ENCODE measurements at places on chromosomes 4 and X.

DNA sequence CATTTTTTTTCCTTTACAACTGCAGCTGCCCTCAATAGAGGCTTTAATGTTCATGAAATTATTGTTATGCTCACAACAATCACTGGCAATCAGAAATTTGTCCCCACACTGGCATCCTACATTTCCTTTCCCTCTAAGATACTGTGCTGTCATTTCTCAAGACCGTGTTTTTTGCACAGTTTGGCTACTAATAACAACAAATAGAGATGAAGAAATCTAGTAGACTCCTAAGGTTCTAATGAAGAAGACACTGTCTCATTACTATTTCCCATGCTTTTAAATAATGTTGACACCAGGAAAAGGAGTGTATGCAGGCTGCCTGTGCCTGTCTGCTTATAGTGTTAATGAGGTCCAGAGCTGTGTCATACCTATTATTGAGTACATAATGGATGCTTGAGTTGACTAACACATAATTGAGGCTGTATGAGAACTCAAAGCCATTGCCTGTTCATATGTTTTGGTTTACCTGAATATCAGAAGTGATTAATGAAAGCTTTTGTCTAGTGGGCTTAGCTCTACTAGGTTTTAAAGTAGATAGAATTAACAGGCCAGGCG, 1.5 kb upstream of the EIF4E start:
- no peak for DNase-seq

GRCh38 chrX:14690553-14690952, 161.2 kb downstream of the GLRA2 start:
- no peak for DNase-seq

GRCh38 chr4:116925900-116926457, 159.4 kb downstream of the TRAM1L1 start:
- peak; percentile 43 for DNase-seq

- no peak for DNase-seq
Observed at GRCh38 chrX:128929271-128930057, 593.8 kb downstream of the SMARCA1 start.

DNA sequence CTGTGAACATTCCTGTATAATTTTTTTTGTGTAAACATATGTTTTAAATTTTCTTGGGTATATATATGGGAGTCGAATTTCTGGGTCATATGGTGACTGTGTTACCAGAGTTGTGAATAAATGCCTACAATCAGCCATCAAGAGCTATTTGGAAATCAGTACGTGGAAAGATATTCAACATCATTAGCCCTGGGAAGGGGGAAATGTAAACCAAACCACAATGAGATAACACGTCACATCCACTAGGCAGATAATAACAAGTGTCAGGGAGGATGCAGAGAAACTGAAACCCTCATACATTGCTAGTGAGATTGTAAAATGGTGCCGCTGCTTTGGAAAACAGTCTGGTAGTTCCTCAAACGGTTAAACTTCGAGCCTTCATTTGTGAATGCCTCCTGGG, 43.9 kb downstream of the LUZP4 start:
- DNase-seq = no peak

GRCh38 chr4:41359422-41359775, 102.7 kb downstream of the UCHL1 start:
- DNase-seq = no peak

GRCh38 chrX:69195192-69195591, 29.9 kb upstream of the PJA1 start:
- no peak for DNase-seq

DNA sequence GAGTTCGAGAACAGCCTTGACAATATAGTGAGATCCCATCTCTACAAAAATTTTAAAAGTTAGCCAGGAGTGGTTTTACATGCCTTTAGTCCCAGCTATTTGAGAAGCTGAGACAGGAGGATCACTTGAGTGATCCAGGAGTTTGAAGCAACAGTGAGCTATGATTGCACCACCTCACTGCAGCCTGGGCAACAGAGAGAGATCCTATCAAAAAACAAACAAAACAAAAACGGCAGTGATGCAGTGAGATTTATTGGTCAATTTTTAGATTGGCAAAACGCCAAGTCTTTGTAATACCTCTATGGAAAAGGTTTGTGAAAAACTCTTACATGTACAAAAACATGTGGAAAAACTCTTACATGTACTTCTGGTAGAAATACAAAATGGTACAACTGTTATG, 91.3 kb downstream of the PTPN13 start:
- DNase-seq = no peak

DNA sequence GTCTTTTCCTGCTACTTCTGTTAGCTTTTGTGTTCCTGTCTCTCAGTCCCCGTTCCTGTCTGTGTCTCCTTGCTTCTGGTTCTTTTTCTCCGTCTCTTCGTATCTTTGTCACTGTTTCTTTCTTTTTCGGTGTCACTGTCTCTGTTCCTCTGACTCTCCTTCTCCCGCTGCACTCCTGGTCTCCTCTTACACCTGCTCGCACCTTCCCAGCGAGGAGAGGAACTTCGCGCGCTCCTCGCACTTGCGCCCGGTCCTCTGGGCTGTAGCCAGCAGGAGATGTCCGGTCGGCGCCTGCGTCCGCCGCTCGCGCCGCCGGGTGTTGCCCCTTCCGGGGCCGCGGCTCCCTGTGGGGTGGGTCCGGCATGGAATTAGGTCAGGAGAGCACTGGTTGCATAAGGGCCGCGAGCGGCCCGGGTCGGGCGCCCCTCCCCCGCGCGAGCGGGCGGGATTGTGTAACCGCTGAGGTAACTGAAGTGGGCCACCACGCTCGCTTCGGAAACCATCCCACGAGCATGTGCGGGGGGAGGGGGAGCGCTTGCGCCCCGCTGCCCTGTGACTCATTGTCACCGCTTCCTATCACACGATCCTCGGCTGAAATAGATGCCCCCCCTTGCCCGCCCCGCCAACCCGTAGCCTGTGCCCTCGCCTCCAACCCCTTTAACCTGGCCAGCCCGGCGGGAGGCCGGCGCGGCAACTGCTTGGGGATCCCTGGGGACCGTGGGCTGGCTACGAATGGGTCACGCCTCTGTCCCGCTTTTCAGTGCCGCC, 1.6 kb downstream of the LONRF3 start:
- no peak for DNase-seq

DNA sequence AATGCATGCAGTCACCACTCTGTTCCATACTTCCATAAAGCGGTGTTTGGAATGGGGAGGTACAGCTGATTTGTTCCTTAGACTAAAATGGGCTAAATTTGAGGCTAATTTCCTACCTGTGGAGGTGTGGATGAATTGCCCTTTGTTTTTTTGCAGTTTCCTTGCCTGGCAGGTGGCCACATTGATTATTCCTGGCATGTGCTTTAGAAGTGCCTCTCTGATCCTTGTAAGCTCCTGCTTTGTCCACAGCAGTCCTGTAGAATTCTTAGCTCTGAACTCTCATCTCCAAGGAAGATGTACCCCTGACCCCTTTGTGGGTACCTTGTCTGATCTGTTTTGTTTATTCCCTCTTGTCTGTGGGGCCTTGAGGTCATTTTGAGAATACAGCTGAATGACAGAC, 136.8 kb downstream of the ADGRL3 start:
- DNase-seq = no peak

DNA sequence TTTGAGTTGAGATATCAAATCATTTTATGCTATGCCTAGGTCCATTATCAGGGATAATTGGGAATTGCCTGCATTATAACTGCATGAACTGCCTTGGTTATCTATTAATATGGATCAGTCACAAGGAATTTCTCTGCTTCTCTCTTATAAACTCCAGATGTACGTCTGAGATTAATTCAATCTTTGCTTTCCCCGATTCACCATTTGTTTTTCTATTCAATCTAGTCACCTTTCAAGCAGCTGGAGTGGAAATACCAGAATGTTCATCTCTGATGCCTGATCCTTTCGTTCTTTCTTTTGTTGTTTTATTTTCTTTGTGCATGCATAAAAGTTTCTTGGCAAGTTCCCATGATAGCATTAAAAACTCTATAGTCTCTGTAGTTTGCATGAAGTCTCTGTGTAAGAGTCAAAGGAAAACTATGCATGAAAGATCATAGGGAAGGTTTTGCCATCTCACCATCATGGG, 22.6 kb downstream of the SYNPO2 start:
- no peak for DNase-seq

- DNase-seq = no peak
Observed at GRCh38 chr4:30619679-30620078, 100.5 kb upstream of the PCDH7 start.

GRCh38 chr4:70754990-70755688, 33.4 kb downstream of the RUFY3 start:
- DNase-seq = no peak

GRCh38 chrX:154515090-154515965, 704 bp downstream of the FAM3A start:
- DNase-seq = no peak

- no peak for DNase-seq
Observed at GRCh38 chr4:57043347-57044251, 64.9 kb downstream of the POLR2B start.

GRCh38 chr4:127604949-127605709, 27.6 kb upstream of the INTU start:
- no peak for DNase-seq

GRCh38 chrX:112513154-112513553, 166.6 kb downstream of the LHFPL1 start:
- no peak for DNase-seq

GRCh38 chr4:54365691-54366090, 136.6 kb downstream of the PDGFRA start:
- no peak for DNase-seq

DNA sequence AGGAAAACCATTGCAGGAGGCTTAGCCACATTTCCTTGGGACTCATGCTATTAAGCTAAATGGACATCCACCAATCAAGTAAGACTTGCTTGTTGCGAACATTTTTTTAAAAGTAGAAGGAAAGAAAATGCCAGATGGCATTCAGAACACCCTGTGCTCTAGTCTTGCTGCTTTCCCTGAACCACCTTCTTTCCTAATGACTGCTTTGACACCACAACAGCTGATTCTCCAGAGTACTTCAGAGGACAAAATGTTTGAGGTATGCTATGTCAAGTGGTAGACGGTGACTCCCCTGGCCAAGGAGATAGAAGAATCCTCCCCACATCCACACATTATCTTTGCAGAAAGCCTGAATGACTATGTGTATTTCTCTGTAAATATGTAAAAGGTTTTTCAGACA, 65.4 kb downstream of the ANK2 start:
- no peak for DNase-seq

DNA sequence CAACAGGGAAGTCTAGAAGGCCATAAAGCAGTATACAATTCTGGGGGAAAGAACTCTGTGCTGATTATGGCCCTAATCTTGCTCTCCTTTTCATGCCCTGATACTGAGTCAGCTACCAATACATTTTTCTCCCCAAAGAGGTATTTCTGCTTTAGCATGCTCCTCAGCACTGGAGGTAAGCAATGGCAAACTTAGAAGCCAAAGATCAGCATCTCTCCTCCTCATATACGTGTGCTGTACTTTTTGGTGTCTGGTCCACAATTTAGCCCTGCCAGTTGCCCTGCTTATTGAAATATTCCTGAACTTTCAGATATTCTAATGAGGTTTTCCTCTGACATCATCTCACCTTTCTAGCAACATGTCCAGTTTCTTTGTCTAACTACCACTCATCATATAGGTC, 226.2 kb downstream of the FSTL5 start:
- no peak for DNase-seq

DNA sequence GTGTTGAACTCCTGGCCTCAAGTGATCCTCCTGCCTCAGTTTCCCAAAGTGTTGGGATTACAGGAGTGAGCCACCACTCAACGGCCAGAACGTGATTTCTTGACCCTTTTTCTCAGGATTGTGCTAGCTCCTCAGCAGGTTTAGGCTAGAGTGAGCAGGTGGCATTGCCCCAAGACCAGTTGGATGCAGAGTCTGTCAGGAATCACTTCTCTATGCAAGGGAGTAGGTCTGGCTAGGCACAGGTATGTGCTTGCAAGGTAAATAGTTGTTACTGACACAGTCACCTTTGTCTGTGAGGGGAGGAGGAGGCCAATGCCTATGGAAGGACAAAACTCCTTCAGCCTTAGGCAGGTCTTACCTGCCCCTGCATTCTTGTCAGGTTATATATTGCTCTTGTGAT, 24.2 kb downstream of the SLC25A5 start:
- DNase-seq = no peak

GRCh38 chrX:48972220-48973164, 848 bp upstream of the KCND1 start:
- DNase-seq = peak; percentile 15

DNA sequence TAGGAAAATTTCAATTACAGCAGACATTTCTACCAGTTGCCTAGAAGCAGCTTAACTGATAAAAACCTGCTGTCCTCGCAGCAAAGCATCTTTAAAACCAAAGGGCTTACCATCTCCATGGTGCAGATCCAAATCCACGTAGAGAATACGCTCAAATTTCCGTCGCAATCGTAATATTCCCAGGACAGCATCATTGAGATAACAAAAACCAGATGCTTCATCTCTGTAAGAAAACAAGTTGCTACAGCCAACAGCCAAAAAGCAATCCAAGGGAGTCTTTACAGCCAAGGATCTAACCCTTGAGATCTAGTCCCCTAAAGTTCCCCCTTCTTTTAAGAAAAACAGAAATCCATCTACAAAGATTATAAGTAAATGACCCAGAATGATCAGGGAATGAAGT, 77.6 kb downstream of the HDAC8 start:
- DNase-seq = no peak

DNA sequence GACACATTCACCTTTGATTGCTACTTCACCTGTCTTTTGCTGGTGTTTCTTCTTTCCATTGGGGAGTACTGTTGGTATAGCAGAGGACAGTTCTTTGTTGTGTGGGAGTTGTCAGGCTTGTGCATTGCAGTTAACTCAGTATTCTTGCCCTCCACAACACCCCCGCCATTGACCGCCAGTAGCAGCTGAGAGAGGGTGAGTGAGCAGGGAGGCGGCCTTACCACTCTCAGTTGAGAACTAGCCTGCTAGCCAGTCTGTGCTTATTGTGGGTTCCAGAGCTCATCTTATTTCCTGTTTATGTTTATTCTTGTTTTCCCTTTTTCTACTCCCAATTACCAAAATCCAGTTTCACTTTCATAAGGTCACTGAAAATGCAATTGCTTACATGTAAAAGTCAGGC, 52.2 kb downstream of the STIM2 start:
- DNase-seq = no peak

- no peak for DNase-seq
Observed at GRCh38 chr4:152536545-152537182, 772 bp upstream of the FBXW7 start.

DNA sequence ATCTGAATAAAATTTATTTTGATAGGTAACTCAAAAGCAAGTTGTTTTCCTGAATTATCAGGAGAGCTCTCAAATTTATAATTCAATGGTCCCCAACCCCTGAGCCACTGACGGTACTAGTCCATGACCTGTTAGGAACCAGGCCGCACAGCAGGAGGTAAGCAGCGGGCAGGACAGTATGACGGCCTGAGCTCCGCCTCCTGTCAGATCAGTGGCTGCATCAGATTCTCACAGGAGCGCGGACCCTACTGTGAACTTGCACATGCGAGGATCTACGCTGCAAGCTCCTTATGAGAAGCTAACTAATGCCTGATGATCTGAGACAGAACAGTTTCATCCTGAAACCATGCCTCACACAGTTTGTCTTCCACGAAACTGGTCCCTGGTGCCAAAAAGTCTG, 37.9 kb upstream of the SEC24B start:
- no peak for DNase-seq
